ENCODE measurements at places on chromosomes 16 and 17.

DNA sequence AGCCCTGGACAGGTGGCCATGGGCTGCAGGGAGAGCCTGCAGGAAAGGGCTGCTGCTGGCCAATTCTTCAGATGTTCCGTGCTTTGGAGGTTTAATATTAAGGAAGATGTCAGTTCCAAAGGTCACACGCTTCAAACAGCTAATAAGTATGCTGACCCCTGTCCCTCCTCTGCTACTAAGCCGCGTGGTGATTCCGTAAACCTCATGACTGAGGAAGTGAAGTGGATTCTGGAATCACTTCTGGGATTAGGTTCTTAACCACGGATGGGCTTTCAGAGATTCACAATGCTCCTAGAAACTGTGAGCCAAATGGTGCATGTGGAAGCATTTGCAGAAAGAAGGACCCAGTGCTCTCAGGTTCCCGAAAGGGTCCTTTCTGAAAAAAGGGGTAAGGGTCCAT is 28.5 kb upstream of the ERN1 start:
- DNase-seq: no peak

GRCh38 chr17:40448639-40449261 is 5.5 kb downstream of the IGFBP4 start:
- no peak for DNase-seq

DNA sequence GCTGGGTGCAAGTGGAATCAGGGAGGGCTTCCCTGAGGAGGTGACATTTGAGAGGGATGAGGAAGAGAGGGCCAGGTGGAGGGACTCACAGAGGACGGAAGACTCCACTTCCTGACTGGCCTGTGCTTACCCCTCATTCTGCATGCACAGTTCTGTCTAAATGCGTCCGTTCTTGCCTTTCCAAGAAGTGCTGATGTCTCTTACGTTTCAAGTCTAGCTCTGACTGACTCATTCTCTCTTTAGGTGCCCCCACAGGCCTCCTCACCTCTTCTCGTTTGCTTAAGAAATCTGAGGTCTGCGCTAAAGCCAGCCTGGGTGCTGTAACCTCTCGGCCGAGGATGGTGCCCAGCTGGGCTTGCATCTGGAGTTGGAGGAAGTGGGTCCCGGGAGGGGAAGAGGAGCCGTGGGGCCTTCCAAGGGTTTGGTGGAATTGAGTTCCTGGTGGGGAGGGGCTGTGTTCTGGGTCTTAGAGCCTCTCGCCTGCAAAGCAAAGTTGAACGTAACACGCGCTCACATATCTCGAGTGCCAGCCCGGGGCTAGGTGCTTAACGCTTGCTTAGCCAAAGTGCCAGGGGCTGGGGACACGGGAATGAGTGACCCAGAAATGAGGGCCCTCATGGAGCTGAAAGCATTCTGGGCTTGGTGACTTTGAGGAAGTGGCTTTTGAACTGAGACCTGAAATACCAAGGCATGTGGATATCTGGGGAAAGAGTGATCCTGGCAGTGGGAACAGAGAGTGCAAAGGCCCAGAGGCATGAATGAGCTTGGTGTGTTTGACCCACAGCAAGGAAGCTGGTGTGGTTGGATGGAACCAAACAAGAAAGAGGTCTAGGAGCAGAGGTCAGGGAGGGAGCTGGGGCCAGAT is 4.8 kb downstream of the IL4R start:
- DNase-seq: no peak

- no peak for DNase-seq
These were observed 63.7 kb downstream of the CACNG1 start for GRCh38 chr17:67107811-67108775.

GRCh38 chr16:31350275-31351005 is 4.5 kb upstream of the ITGAX start:
- no peak for DNase-seq

DNA sequence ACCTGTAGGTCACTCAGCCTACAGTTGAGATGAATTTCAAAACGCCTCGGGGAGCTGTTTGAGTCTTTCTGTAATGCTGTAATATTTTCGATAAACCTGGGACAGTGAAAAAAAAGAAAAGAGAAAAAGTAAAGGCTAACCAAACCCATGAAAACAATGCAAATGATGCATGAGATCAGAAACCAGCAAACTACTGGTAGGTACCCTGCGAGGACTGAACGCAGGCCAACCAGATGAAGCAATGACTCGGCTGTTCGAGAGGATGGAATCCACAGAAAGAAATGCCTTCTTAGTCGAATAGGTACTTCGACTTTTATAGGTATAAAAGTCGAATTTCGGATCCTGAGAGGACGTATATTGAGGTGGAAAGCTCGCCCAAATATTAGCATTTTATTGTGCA is 509 bp upstream of the ATAD5 start:
- no peak for DNase-seq

DNA sequence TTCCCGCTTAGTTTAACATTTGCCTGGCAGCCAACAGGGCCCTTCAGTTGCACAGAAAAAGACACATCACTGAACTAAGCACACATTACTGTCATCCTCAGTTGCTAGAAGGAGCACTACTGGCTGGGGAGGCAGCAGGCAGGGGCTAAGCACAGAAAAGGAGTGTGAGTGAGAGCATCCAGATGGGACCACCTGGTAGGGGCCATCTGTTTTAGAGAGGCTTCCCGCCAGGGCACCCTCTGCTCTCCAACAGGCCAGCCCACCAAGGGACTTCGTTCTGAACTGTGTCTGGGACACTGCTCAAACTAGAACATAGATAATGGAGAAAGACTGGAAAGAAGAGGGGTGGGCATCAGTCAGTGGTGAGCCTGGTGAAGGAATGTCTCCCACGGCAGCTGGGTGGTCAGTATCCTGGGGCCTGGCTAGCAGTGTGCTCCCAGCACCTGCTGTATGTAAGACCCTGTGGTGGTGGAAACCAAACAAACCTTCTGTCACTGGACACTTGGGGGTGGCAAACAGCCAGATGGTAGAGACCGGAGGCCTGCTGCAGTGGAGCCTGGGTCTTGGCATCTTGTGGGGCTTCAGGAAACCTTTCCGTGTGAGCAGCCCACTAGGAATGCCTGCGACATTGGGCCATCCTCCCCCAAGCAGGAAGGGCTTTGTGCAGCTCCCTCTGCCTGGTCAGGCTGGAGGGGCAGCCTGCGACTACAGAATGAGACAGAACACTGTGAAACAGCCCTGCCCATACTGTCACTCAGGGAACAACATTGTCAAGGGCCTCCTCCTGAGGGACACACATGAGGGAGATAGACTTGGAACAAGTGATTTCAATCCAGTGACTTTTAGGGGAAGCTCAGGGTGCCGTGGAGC is 12.8 kb upstream of the RANGRF start:
- DNase-seq: no peak

DNA sequence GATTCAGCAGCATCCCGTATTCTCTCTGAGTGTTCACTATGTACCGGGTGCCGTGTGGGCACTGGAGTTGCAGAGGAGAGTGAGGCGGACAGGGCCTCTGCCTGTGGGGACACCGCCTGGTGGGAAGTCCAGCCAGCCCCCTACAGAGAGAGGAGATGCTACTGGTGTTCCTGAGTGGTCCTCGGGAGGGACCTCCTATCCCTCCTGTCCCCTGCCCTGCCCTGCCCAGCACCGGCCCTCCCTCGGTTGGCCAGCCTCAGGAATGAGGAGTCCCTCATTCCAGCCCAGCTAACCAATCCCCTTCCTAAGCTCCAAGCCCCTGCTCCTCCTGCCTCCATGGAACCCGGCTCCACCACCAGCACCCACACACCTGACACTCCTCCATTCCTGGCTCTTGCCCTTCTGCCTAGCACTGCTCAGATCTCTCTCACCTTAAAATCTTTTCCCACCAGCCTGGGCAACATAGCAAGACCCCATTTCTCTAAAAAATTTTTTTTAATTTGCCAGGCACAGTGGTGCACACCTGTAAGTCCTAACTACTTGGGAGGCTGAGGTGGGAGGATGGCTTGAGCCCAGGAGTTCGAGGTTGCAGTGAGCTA is 2.0 kb downstream of the ASGR2 start:
- DNase-seq: no peak

DNA sequence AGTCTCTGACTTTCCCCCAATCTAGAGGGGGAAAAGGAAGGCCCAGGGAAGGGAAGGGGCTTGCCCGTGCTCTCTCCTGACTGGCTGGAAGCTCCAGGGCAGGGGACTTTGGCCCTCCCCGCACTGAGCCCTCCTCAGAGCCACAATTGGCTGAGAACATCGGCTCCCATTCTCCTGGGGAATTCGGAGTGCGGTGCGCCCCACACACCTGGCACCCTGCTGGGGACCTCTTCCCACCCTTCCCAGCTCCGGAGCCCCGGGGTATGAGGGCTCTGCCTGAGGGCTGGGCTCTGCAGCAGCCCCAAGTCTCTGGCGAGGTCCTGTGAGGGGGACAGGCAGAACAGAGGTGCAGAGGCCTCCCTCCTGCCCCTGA is 36.0 kb downstream of the PIMREG start:
- no peak for DNase-seq

DNA sequence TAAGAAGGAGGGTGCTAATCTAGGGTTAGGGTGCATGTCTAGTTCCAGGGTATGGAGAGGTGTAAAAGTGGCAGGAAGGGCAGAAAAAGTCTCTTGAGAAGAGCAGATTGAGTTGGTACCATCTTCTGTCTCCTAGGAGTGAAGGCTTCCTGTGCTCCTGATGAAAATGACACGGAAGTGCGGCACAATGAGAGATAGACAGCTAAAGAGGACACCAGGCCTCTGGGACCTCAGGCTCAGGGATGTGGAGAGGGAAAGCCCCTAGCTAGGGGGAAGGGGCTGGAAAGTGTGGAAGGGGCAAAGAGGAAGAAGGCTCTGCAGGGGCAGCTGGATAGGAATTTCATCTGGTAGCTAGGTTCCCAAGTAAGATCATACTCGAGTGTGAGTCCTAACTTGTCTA is 498.3 kb upstream of the EEF2KMT start:
- no peak for DNase-seq

- DNase-seq: no peak
These were observed 25.8 kb upstream of the GINS3 start for GRCh38 chr16:58366247-58367031.

DNA sequence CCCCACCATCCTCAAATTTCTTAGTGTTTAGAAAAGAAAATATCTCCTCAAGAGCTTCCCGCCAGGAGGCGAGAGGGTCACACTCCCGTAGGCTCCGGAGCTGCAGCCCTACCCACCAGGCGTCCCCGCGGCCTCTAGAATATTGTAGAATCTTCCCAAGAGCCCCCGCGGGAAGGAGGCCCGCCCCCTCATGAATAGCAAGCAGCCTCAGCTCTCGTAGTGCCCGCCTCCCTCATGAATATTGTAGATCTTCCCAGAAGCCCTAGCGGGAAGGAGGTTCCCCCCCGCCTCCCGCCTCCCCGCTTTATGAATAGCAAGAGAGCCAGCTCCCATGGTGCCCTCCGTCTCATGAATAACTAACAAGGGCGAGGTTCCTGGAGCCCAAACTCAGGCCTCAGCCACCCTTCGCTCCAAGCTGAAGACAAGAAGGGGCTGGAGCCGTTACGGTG is at the start of gene FBXO47:
Gene FBXO47, minus strand, starts transcription at position 114 of the 449 bp plus-strand sequence. CDS start 4,378 bp downstream, outside the sequence.
- peak; percentile 51 for DNase-seq

DNA sequence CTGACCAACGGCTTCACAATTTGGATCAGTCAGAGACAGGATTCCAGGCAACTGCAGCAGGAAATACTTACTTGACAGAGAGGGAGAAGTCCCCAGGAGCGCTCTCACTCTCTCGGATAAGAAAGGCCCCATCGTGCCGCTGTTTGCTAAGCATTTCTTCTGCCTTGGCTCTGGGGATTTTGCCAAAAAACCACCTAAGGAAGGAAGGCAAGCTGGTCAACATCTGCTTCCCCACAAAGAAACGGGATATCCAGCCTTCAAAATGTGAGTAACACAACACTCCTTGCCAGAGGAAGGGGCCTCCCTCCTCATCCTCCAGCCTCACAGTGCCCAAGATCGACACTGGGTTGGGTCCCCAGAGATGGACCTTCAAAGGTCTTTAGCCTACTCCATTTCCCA is 36.6 kb upstream of the SLC25A19 start:
- DNase-seq: peak; percentile 49

DNA sequence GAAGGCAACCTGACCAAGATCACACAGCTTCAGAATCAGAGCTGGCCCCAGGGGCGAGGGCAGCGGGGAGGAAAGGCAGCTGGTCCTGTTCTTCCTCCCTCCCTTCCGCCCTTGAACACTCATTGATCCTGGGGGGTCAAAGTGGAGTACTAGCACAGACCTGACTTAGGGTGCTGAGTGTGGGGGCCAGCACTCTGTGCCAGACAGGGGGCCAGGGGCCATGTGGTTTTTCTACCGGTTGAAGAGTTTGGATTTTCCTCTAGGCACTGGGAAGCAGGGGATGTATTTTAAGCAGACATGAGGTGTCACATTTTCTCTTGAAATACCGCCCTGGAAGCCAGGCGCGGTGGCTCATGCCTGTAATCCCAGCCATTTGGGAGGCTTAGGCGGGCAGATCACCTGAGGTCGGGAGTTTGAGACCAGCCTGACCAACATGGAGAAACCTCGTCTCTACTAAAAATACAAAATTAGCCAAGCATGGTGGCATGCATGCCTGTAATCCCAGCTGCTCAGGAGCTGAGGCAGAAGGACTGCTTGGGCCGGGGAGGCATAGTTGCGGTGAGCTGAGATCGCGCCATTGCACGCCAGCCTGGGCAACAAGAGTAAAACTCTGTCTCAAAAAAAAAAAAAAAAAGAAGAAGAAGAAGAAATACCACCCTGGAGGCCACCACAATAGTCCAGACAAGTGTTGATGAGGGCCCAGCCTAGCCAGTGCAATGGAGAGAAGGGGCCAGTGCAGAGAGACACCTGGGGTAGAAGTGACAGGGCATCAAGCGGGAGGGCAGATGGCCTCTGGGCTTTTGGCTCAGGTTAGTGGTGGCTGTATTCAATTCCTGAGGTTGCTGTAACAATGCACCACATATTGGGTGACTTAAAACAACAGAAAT is 15.3 kb downstream of the OSBPL7 start:
- no peak for DNase-seq

DNA sequence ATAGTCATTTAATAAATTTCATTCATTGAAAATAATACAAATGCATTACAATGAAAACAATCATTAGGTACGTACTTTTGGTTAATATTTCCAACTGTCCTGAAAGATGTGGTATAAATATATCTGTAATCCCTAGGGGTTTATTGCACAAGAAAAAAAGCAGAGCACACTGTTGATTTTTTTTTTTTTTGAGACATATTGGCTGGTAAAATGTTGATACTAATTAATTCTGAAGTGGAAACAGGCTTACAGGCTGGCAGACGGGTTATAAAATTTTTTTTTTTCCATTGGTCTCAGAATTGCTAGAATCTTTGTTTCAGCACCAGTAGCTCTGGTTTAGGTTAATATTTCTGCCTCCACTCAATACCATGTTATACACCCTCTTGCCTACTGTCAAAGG is 193.6 kb downstream of the MAP2K6 start:
- no peak for DNase-seq

DNA sequence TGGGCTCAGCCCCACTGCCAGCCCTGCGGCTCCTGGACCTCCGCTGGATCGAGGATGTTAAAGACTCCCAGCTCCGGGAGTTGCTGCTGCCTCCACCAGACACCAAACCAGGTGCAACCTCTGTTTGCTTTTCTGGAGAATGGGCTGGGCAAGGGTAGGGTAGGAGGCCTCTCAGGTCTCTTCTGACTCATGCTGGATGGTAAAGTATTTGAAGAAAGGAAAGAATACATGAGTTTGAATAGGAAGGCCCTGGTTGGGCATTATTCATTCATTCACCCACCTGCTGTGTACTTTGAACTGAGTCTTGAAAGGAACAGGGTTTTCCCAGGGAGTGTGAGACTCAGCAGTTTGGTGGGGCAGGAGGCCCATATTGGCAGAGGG is 6.5 kb upstream of the ORAI3 start:
- DNase-seq: no peak
